ENCODE measurements at places on chromosomes 7 and 10.

DNA sequence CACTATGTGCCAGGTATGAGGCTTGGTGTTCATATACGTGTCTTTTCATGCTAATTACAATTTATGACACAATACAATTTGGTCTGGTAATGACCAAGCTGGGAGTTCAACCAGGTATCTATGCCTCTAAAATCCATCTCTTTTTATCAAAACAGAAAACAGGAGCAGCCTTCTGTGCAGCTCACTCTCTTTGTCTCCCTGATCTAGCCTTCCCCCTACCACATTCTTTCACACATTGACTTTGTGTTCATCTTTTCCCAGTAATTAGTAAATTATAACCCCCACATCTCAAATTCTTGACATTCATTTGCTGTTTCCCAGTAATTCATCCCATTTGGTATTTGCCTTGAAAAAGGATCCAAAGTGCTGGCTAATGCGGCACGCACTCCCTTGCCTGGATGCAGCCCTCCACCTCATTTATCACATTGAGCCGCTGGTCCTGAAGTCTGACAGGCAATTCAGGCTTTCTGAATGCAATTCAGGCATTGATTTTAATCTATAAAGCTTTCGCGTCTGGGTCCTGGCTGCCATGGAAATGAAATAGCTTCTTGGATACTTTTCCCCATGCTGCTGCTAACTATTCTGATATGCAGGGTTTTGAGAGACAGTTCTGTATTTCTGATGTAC, 112.5 kb upstream of the ANKRD1 start:
- no peak for DNase-seq

DNA sequence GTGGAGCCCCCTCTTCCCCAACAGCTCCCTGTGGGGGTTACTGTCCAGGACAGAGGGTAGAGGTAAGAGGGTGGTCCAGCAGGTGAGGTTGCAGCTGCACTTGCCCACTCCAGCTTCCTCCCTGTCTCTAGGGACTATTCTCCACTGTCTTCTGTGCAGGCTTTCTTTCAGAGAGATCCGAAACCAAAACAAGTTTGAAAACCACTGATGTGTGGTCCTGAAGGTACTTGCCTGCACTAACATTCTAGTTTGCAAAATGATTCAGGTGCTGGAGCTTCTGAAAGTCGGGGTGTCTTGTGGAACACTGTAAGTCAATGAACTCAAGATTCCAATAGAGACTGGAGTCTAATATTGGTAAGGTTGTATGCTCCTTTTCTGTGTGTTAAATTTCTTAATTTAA, 63.1 kb downstream of the BLNK start:
- no peak for DNase-seq

- no peak for DNase-seq
Observed at GRCh38 chr7:14839307-14839706, 63.2 kb downstream of the DGKB start.

- DNase-seq = no peak
Observed at GRCh38 chr10:8146650-8147049, 92.2 kb downstream of the GATA3 start.

- DNase-seq = no peak
Observed at GRCh38 chr7:141013345-141013715, 1.4 kb downstream of the MRPS33 start.
